SIG-M5 (cell line): ENCODE measurements at places on chromosomes 1 and 21.

GRCh38 chr1:168466092-168466713 is 77.6 kb downstream of the XCL2 start:
- no peak for DNase-seq

DNA sequence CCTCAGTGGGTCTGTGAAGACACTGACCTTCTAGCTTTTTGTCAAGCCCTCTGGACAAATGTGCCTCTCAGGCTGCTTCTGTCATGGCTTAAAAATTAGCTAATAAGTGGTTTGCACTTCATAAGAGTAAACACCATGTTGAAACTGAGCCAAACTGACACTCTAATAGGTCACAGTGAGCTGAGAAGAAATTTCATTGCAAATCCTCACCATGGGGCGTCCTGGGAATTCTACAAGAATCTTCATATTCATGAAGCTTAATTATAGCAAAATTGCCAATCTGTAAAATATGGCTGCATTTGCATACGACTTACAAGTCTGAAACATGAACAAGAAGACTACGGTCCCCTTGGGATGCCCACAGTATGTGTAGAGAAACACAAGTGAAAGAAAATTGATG is 188.6 kb downstream of the DSCAM start:
- DNase-seq: no peak

DNA sequence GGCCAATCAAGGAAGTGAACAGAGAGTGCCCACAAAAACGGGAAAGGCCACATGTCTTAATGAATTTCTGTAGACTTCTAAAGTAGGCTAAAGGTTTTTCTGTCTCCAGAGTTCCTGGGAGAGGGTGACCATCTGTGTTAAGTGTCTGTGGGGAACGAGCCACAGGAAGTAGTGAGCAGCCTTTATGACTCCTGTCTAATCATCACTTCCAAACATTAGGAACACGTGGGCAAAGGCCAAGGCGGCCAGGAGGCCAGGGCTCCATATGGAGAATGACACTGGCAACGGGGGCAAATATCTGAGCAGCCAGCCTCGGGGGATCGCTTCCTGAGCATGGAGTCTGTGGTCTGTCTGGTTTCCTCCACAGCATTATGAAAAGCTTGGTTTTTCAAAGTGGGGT is 7.1 kb downstream of the FAM89A start:
- DNase-seq: no peak

GRCh38 chr21:36729310-36729970 is 30.5 kb downstream of the SIM2 start:
- no peak for DNase-seq

DNA sequence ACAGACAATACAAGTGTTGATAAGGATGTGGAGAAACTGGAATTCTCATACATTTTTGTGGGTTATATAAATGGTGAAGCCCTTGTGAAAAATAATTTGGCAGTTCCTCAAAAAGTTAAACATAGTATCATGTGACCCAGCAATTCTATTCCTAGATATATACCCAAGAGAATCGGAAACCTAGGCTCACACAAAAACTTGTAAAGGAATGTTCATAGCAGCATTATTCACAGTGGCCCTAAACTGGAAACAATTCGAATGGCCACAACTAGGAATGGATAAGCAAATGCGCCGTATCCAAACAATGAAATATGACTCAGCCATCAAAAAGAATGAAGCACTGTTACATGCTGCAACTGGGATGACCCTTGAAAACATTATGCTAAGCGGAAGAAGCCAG is 3.9 kb upstream of the CD247 start:
- no peak for DNase-seq

GRCh38 chr1:192809307-192810252 is 741 bp downstream of the RGS2 start:
- DNase-seq: no peak

DNA sequence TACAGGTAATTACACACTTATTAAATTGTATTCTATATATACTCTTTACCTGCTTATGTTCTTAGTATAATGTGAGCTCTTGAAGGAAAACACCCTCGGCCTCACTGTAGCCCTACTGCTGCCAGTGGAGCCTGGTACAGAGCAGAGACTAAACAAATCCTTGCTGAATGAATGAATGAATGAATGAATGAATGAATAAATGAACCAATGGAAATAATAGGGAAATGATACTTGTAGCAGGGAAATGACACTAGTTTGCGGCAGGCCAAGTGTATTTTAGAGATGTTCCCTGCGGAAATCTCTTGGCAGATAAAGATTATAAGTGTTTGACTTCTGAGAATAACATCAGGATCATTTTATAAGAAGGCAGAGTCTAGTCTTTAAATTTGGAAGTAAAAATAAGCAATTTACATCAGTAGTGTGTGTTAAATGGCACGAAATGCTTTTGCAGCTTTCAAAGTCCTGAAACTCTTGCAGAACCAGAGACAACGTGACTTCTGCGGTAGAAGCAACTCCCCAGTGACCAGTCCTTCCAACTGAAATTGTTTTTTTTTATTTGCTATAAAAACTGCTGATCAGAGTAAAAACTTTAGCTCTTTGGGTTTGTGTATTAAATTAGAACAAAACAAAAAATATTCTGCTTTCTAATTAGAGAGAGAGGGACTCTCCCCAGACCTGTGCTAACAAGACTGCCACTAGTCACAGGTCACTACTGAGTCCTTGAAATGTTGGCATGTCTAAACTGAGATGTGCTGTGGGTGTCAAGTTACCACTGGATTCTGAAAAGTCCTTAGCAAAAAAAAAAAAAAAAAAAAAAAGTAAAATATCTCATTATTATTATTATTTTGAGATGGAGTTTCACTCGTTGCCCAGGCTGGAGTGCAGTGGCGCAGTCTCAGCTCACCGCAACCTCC is 199.3 kb upstream of the MAP1LC3C start:
- DNase-seq: no peak

- no peak for DNase-seq
Observed at GRCh38 chr1:206892351-206892984, 4.8 kb upstream of the IL24 start.

DNA sequence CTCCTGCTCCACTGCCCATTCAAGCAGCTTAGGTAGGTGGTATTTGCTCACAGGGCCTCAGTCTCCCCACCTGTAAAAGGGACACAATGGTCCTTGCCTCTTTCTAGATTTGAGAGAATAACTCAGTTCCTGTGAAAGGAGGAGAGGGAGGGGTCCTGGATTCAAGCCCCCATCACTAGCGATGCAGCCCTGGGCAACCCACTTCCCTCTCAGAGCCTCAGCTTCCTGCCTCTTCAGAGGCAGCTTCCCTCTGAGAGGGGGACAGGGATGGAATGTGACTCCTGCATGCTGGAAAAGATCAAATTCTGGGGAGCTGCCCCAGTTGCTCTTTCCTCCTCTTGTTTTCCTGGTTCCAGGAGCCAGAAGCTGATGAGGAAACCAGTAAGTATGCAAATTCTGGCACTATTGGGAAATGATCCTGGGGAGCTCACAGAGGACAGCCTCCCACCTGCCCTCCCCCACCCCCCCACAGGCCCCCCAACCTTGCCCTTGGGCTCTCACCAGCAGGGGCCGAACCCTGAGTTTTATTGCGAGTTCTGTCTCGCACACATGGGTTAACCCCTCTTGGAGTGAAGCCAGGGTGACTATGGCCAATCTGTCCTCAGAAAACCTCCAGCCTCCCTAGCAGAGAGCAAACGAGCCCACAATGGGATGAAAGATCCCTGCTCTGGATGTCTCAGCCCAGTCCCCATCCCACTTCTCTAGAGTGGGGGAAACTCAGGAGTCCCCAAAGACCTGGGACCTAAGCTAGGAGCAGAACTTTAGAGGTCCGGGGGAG is 11.7 kb downstream of the ZC3H12A start:
- no peak for DNase-seq

DNA sequence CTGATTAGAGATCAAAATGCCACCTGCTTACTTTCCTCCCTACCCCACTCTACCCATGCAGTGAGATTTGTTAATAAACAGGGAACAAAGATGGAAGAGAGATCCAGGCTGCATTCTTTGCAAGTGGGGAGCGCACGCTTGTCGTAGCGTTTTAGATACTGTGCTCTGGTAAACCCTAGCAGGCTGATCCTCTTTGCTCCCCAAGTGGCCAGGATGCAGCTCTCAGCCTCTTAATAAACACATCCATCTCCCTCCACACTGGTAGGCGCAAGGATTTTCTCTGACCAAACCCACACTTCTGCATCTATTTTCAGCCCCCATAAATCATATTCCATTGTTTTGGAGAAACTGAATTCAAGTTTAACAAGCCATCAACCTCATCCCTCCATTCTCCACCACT is 2.9 kb downstream of the PGBD5 start:
- DNase-seq: no peak

- DNase-seq: no peak
Observed at GRCh38 chr1:93178418-93178817, 1.8 kb downstream of the TMED5 start.

DNA sequence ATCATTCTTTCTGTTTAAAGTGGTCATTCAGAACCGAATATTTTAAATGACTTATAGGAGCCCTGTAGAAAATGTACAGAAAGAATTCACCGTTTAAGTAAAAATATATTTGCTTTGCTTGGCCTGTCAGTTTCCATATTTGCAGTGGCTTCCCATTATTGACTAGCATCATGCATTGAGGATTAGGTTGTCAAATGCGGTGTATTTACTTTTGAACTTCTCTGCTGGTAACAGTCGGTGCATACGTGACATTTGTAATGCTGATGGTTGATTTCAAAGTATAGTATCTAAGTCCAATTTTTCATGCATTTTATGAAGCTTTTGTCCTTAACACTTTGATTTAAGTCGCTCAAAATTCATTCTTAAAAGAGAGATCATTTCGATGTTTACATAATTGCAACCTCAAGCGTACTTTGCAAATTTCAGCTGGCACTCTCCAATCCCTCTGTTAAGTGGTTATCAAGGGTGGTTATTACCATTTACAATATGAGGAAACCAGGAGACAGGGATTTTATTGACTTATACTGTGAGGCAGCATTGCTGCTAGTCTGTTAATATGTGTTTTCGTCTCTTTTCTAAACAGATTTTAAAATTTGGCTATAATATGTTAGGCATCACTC is 201.6 kb downstream of the SDCCAG8 start:
- DNase-seq: no peak

DNA sequence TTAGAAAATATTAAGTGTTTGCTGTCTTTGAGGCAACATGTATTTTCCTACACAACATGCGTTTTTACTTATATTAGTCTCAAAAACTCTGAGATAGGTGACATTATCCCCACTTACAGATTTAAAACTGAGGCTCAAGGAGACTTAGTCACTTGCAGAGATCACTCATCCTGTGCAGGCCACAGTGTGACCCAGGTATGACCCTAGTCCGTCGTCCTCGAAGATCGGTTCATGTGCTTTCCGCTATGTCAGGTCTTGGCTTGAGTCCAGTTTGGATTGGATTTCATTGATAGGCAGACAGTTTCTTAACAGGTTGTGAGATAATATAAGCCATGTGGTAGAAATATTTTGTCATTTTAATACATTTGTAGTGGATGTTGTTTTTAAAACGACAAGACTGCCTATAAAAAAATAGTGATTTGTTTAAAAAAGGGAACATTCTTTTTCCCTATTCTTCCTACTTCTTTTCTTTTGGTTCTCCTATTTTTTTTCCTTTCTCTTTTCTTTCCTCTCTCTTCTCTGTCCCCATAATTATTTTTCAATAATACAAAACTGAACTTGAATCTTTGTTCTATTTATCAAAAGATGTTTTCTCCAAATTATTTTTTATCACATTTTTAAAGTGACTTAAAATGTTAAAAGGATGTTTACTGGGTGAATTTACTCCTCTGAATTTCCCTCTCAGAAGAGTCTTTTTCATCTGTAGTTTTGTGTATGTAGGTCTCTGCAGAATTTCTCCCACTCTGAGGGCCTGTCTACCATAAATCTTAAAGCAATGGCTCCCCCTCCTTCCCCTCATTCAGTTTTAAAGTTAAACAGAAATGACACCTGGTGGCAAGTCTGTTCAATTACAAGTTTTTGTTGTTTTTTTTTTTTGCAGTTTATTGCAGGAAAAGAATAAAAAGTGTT is 81.8 kb downstream of the PHTF1 start:
- DNase-seq: no peak

- no peak for DNase-seq
Observed at GRCh38 chr1:204143276-204144041, 8.4 kb downstream of the ETNK2 start.

GRCh38 chr21:43193651-43194302 is 25.0 kb downstream of the CRYAA start:
- DNase-seq: no peak

- no peak for DNase-seq
Observed at GRCh38 chr1:233707880-233708815, 94.2 kb downstream of the KCNK1 start.

DNA sequence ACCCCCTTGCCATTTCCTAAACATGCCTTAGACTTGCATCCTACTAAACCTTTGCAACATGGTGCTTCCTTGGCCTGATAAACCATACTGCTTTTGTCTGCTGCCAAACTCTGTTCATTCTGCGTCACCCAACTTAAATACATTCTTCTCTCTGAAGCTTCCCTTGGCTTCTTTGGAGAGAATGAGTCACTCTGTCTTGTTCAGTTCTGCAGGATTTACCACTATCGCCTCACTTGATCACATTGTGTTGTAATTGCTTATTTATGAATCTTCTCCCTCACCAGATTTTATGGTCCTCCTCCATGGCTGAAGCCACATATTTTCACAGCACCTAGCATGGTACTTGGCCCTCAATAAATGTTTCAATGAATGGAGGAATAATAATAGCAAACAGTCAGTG is 21.7 kb upstream of the TUT4 start:
- peak; percentile 34 for DNase-seq

- DNase-seq: no peak
Observed at GRCh38 chr21:34220556-34221195, 143.1 kb upstream of the KCNE2 start.

DNA sequence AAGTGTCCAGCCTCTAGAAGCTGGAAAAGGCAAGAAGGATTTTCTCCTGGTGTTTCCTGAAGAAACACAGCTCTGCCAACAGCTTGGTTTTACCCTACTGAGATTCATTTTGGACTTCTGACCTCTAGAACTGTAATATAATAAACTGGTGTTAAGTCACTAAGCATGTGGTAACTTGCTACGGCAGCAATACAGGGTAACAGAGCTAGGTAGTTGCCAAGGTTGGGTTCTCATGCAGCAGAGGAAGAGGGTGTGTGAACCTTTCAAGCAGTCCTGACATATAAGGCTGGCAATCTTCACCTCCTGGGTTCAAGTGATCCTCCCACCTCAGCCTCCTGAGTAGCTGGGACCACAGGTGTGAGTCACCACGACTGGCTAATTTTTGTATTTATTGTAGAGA is 36.0 kb downstream of the GNG4 start:
- no peak for DNase-seq

DNA sequence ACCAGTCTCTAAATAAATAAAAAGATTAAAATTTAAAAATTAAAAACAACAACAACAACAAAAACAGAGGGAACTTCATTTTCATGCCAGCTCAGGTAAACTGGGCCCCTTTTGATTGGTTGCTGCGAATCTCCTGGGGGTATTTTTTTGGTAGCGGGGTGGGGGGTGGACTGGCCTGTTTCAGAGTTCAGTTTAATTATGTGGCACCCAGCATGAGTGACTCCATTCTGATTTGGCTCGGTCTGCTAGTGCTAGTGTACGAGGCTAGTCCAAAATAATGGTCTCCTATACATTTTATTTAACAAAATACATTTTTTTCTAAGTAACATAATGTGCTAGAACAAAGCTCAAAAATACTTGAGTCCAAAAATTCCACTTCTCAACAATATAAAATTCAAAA is 18.2 kb downstream of the PDIK1L start:
- no peak for DNase-seq

GRCh38 chr1:177001556-177001955 is 163.0 kb downstream of the ASTN1 start:
- no peak for DNase-seq

- no peak for DNase-seq
Observed at GRCh38 chr1:225446595-225446960, 18.7 kb upstream of the LBR start.

- DNase-seq: no peak
Observed at GRCh38 chr1:220604926-220605325, 77.0 kb downstream of the MARK1 start.
